Left cardiac atrium (tissue), 4 donors: ENCODE measurements at places on chromosomes 16 and 17. TPM values are rescaled to one million over a fixed set of nuclear protein-coding genes. Genes with fewer than 3 reads are reported as not detected.

DNA sequence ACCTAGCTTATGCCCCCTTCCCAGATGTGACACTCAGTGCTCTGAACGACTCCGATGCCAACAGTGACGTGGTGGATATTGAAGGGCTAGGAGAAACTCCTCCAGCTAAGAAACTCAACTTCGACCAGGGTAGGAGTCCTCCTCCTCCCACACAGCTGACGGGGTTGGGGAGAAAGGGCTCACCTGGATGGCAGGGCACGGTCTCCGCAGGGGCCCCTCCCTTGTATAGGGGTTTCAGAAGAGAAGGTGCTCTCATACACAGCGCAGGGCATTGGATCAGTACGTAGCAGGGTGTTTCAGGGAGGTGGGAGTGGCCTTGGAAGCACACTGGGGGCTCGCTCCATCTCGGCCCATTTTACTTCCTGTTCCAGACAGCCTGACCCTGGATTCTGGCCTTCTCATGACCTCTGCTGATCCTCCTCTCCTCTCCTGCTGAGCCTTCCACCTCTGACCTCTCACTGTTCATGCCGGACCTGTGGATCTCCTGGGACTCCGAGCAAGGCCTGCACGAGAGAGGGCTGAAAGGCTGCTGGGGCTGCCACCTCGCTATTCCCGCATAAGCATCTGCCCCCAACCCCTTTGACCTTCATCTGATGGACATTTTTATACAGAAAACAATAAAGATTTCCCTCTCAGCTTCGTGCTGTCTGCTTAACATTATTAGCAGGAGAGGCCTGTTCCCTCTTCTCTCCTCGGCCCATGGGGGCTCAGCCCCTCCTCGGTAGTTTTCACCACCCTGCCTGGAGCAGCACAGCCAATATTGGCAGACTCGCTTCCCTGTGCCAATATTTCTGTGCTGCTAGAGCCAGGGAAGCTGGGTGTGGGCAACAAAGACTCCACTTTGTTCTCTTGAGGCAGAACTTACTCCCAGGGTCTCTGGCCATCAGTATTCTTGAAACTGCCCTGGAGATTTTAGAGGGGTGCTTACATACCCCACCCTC is 4.7 kb downstream of the RNASEK start:
- DNase-seq = no peak

DNA sequence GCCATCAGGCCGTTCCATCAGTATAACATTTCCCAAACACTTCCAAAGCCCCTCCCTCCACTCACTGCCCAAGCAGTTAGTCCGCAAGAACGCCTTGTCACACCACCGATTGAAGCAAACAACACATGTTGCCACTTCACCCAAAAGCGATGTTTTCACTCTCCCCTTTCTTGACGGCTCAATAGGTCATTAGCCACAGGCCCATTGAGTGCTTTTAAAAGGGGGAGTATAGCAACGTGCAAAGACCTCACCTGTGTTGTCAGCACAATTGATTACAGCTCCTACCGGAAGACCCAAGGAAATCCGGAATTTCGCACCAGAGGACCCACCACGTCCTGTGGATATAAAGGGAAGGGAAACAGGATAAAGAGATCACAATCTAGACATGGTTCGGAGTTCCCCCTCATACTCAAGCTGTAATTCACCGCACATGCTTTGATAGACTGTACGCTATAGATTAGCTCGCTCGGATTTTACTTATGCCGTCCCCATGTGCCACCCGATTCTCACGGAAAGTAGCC is 690 bp downstream of the RPL23 start:
- DNase-seq = no peak

DNA sequence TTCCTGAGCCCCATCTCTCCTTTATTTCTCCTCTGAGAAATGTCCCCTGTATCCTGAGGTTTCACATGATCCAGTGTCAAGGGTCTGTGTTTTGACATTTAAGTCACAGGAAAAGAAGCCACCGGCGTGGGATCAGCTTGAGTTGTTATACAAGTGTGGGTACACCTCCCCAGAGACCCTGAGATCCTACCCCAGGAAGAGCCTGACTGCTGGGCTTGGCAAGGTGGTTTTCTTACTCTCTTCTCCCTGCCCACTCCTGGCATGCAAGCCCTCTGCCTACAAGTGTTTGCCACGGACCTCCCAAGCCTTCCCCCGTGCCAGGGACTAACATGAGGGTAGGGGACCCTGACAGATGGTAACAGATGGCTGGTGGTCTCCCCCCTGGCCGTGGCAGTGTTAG is 2.8 kb upstream of the ARHGAP27 start:
- no peak for DNase-seq

DNA sequence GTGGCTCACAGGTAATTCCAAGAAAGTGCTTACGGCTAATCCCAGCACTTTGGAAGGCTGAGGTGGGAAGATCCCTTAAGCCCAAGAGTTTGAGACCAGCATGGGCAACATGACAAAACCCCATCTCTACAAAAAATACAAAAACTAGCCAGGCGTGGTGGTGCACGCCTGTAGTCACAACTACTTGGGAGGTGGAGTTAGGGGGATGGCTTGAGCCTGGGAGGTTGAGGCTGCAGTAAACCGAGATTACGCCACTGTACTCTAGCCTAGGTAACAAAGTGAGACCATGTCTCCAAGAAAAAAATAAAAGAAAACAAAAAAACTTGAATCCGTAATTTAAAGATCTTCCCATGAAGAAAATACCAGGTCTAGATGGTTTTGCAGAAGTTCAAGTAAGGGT is 5.0 kb downstream of the ICAM2 start:
- DNase-seq = no peak

GRCh38 chr17:13421581-13422130 is 180.1 kb downstream of the HS3ST3A1 start:
- no peak for DNase-seq

RPRML gene
- total RNA-seq = not detected

CD300LF gene
- 0.44 TPM for total RNA-seq

ANKRD40CL gene
- total RNA-seq = not detected
